ENCODE measurements at places on chromosomes 7 and 10. TPM values are rescaled to one million over a fixed set of nuclear protein-coding genes. Genes with fewer than 3 reads are reported as not detected.
A peak's percentile ranks its signal among the peaks of the same experiment; 100 is the strongest.

- no peak for DNase-seq
- peaks cover 6% of the 10 kb centered on the region for H3K4me1 ChIP-seq
- no peak overlapping the region for H3K4me3 ChIP-seq
- H3K27me3 ChIP-seq, result peaks cover 2% of the 10 kb centered on the region
- H3K27ac ChIP-seq, result no peak overlapping the region
Observed at GRCh38 chr7:18727115-18727870, 231.7 kb downstream of the HDAC9 start.

DNA sequence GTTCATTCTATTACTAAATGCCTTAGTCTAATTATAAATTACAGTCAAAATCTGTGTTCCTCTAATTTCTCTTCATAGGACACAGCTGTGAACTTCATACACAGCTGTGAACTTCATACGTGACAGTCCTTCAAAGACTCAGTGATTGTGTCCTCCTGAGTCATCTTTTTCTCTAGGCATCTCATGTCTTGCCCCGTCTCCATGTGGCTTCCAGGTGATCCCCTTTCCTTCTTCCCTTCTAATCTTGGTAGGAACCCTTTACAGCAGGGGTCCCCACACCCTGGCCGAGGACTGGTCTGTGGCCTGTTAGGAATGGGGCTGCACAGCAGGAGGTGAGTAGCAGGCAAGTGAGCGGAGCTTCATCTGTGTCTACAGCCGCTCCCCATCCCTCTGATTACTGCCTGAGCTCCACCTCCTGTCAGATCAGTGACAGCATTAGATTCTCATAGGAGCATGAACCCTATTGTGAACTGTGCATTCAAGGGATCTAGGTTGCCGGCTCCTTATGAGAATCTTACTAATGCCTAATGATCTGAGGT, 14.0 kb upstream of the EIF5AL1 start:
- DNase-seq, result no peak
- H3K27ac ChIP-seq, result no peak overlapping the region
- no peaks in the 10 kb centered on the region for H3K36me3 ChIP-seq
- peaks cover 3% of the 10 kb centered on the region for H3K4me1 ChIP-seq
- no peak overlapping the region for H3K4me3 ChIP-seq

DNA sequence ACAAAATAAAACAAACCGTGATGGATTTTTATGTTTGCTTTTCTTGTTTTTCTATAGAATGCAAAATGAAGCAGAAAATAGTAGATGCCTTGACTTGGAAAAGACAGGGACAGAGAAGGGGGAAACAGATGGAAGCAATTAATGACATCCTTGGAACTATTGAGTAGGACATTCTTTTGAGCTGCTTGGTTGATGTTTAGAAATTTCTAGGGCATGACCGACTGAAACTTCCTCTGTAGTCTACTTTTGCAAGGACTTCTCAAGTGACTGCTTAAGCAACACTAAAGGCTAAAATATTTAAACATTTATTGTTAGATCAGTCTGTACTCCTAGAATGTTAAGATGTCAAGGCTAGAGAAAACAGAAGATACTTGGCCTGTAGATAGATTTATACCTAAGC, 49.4 kb downstream of the VCL start:
- no peaks in the 10 kb centered on the region for H3K27me3 ChIP-seq
- no peaks in the 10 kb centered on the region for H3K36me3 ChIP-seq
- H3K4me1 ChIP-seq, result no peaks in the 10 kb centered on the region
- H3K4me3 ChIP-seq, result no peak overlapping the region

DNA sequence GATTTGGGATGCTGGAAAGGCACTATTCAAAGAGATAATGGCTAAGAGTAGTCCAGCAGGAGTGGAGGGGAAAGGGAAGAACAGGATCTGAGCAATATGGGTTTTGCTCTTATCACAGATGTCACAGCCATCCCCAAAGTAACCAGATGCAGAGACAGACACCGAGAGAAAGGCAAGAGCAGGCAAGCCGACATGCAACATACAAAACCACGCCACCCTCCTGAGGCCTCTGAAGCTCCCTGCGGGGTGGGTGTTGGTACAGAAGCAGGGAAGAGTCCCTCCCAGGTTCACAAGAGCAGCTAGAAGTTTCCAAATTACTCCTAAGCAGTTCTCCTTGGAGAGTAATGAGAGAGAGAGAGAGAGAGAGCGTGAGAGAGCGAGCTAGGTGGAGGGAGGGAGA, 10.8 kb upstream of the C10orf53 start:
- peaks cover 21% of the 10 kb centered on the region for H3K4me1 ChIP-seq
- no peak for DNase-seq
- peaks cover 6% of the 10 kb centered on the region for H3K27me3 ChIP-seq
- peak overlapping the region; percentile 63 for H3K4me3 ChIP-seq
- peak overlapping the region; percentile 89 for H3K27ac ChIP-seq

DNA sequence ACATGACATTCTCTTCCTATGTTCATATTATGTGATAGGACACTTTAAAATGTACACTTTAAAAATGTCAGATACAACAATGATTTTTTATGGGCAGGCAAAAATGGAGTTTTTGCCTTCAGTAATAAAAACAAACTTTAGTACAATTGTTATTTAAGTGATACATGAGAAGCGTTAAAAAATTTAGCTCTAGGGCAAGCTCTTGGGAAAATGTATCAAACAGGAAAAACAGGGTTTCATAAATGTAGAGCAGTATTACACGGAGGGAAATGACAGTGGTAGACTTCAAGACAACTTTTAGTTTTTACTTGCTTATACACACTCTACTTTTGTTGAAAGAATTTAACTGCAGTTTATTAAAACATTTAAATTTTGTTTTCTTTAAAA, 1.5 kb downstream of the FHIP2A start:
- peak overlapping the region; percentile 86 for H3K4me3 ChIP-seq
- peaks cover 2% of the 10 kb centered on the region for H3K27me3 ChIP-seq
- H3K27ac ChIP-seq, result peak overlapping the region; percentile 90
- peaks cover 10% of the 10 kb centered on the region for H3K4me1 ChIP-seq
- H3K36me3 ChIP-seq, result no peaks in the 10 kb centered on the region
- no peak for DNase-seq

NOS3 gene
- 0.86 TPM for total RNA-seq

SUN3 gene
- not detected for total RNA-seq

All from glutamatergic neuron (in vitro differentiated cells).